ENCODE measurements at places on chromosomes 6 and 20.

DNA sequence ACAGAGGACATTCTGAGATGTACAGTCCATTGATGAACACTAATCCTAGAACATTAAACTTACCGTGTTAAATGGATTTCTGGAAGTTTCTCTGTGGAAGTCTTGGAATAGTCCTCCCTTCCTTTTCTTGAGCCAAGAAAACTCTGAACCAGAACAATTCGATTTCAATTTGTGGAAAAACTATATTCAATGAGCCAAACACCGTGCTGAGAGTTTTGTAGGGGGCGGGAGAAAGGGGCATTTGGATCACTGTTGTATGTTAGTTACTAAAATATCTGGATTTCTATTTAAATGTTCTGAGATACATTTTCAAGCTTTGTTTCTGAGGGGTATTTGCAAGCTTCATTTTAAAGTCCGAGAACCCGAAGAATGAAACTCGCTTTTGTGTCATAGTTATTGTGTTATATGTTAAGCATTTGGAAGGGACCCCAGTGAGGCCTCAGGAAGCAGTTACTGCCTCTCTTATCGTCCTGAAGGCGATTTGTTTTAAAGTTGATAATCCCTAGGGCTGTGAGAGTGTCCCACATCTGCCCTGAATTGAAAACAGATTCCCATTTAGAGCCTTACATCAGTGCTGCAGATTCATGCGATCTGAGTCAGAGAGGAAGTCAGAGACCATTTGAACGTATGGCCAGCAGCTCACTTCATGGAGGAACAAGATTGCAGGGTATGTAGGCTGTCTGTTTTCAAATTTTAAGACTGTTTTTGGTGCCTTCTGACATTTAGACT, 70.8 kb upstream of the SASH1 start:
- DNase-seq = peak; percentile 98

DNA sequence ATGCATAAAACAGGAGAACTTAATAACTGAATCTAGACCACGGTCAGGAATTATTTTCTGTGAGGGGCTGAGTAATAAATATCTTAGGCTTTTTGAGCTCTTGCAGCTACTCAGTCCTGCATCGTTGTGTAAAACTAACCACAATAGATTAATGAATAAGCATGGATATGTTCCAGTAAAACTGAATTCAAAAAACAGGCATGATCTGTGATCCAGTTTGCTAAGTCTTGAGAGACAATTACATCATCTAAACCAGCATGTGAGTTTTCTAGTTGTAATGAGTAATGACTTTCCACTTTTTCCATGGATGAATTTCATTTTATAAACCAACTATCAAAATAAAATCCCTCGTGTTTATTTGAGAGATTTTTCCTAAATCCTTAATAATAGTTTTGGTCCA, 336.8 kb downstream of the RFPL4B start:
- peak; percentile 95 for DNase-seq

DNA sequence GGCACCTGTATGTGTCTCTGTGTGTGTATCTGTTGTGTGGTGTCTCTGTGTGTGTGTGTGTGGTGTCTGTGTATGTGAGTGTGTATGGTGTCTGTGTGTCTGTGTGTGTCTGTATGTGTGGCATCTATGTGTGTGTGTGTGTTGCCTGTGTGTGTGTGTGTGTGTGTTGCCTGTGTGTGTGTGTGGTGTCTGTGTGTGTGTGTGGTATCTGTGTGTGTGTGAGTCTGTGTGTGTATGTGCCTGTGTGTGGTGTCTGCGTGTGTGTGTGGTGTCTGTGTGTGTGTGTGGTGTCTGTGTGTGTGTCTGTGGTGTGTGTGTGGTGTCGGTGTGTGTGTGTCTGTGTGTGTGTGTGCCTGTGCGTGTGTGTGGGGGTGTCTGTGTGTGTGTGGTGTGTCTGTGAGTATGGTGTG, 31.7 kb upstream of the VEGFA start:
- DNase-seq = no peak

DNA sequence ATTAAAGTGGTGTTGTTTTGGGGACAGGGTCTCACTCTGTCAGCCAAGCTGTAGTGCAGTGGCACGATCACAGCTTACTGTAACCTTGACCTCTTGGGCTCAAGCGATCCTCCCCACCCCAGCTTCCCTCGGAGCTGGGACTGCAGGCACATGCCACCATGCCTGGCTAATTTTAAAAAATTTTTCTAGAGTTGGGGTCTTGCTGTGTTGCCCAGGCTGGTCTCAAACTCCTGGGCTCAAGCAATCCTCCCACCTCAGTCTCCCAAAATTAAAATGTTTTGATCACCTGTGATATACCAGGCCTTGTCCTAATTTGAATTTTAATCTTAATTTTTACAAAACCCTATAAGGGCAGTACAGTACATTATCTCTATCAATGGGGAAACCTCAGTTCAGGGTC, 25.5 kb downstream of the ACOT13 start:
- no peak for DNase-seq

- DNase-seq = no peak
These were observed 177.7 kb downstream of the ZDHHC14 start for GRCh38 chr6:157558487-157559200.

GRCh38 chr6:57147955-57148858, 23.9 kb upstream of the BAG2 start:
- no peak for DNase-seq

DNA sequence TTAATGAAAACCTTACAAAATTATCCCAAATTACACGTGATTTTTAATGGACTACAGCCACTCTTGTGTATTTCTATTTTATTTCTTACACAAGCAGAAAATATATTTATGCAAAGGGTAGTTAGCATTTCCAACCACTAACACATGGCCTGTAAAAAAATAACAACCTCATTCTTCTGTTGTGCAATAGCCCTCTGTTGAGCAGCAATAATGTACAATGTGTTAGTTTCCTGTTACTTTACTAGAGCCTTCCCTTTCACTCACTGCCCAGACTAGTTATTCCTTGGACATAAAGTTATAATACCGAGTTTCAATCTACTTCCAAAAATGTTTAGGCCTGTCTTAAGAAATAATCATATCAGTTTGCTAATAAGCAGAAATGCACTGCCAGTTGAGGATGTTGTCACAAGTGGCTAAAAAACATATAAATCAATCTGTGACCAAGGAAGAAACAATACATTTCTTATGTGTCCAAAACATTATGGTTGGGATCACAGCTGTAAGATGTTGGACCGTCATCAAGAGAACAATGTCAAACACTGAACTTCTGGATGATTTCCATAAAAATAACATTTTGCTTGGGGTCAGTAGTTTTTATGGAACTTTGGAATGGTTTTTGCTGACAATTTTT, 73.6 kb upstream of the RNF146 start:
- peak; percentile 82 for DNase-seq

DNA sequence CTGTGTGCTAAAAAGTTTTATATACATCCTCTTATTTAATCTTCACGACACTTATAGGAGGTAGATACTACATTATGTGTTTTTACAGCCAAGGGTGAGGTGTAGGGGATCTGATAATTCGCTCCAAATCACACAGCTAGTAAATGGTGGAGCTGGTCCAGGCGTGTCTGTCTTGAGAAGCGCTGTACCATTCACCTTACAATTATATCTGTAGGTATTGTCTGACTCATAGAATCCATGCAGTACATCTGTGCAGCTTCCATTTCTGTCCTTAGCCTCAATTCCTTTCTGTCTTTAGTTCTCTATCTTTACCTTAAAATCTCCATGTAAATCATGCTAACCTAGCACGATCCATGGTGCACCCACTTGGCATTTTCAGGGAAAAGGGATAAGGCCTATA, 120.7 kb downstream of the CARMIL1 start:
- no peak for DNase-seq

GRCh38 chr6:97052896-97053295, 128.4 kb downstream of the KLHL32 start:
- DNase-seq = no peak

DNA sequence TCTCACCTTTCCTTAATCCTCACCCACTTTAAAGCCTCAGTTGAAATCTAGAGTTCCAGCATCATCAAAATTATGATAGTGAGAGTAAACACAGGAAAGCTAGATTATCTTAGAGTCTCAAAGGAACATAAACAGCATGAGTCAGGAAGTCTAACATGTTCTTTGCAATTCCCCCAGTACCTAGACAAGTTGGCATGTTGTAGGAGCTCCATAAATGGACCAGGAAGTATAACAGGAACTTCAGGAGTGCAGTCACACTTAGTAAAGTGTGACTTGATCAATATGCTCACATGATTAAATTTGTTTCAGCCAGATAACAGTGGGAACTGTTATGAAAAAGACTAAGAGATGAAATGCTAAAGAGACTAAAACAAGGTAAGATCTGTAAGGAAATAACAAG, 834.4 kb downstream of the EYS start:
- no peak for DNase-seq

- no peak for DNase-seq
These were observed 420 bp downstream of the CENPQ start for GRCh38 chr6:49463612-49463967.

- DNase-seq = peak; percentile 73
These were observed 28.4 kb upstream of the MAS1L start for GRCh38 chr6:29516108-29516507.

DNA sequence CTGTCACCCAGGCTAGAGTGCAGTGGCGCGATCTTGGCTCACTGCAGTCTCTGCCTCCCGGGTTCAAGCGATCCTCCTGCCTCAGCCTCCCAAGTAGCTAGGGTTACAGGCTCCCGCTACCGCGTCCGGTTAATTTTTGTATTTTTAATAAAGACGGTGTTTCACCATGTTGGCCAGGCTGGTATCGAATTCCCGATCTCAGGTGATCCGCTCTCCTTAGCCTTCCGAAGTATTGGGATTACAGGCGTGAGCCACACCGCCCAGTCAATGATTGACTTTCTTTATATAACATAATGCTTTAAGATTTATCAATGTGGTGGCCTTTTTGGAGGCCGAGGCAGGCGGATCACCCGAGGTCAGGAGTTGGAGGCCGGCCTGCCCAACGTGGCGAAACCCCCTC, 7.8 kb upstream of the ABT1 start:
- DNase-seq = no peak

GRCh38 chr6:142975365-142975764, 30.4 kb upstream of the HIVEP2 start:
- no peak for DNase-seq

- DNase-seq = peak; percentile 45
These were observed 2.5 kb upstream of the BHLHE23 start for GRCh38 chr20:63009045-63009961.

GRCh38 chr6:34238585-34239499, 2.2 kb downstream of the HMGA1 start:
- DNase-seq = no peak

- no peak for DNase-seq
These were observed 13.7 kb downstream of the SRSF3 start for GRCh38 chr6:36607683-36608386.

GRCh38 chr6:46690911-46691451, 3.3 kb downstream of the TDRD6 start:
- DNase-seq = peak; percentile 7

GRCh38 chr6:31592396-31592771, 422 bp downstream of the NCR3 start:
- DNase-seq = no peak

DNA sequence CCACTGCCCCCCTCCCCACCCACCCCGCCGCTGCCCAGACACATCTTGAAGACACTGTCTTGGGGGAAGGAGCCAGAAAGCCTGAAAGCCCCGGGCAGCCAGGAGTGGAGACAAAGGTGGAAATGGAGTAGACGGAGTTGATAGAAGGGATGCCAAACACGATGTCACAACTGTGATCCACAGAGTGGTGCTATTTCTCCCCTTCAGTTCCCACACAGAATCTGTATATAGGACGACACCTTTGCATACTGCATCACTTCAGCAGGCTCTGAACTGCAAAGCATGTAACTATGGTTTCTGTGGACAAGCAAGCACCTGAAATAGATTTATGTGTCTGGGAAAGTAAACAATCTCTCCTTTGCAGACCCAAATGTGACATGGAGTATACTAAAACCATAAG, 56.4 kb upstream of the F13A1 start:
- DNase-seq = no peak
